Gastrocnemius medialis (tissue), 4 donors: ENCODE measurements at places on chromosomes 12 and 14. TPM values are rescaled to one million over a fixed set of nuclear protein-coding genes. Genes with fewer than 3 reads are reported as not detected.

SIX1 gene
- total RNA-seq, result 47.7 TPM

TAS2R20 gene
- total RNA-seq, result 3.6 TPM

GRCh38 chr12:57069523-57069922, 9.1 kb downstream of the NEMP1 start:
- DNase-seq, result peak; percentile 66

DNA sequence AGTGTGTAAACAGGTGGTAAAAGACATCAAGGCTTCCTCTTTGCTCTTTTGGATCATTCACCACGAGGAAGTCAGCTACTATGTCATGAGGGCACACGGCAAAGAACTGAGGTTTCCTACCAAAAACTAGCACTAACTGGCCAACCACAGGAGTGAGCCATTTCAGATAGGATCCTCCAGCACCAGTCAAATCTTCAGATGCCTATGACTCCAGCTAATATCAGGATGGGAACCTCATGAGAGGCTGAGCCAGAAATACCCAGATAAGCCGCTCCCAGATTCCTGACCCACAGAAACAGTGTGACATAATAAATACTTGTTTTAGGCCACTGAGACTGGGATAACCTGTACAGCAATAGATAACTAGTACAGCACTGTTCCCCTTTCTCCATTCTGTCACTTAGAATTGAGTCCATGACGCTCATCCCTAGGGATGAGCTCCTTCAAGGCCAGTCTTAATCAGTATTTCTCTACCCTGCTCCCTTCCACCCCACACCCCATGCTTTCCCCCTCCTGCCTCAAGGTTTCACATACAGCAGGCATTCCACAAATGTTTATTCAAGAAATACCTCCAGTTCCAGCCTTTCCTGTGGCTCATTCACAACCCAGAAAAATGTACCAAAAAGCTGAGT, 68.4 kb downstream of the PPM1H start:
- DNase-seq, result no peak

DNA sequence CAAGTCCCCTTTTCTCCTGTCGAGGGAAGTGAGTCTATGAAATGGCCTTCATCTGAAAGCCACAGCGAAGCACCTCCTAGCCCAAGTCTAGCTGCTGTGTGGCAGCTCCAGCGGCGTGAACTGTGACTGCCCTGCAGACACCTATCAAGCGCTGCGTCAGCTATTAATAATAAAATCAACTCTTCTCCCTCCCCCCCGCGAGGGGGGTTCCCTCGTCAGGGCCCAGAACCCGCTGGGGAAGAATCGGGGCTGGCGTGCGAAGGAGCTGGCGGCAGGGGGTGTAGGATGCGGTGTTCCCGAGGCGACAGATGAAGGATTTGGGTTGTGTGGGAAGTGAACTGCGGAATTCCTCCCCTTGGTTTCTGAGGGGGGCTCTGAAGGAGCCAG, 662 bp upstream of the ATP2A2 start:
- DNase-seq, result no peak

- no peak for DNase-seq
Observed at GRCh38 chr12:10366875-10367274, 23.0 kb downstream of the KLRK1 start.

DNA sequence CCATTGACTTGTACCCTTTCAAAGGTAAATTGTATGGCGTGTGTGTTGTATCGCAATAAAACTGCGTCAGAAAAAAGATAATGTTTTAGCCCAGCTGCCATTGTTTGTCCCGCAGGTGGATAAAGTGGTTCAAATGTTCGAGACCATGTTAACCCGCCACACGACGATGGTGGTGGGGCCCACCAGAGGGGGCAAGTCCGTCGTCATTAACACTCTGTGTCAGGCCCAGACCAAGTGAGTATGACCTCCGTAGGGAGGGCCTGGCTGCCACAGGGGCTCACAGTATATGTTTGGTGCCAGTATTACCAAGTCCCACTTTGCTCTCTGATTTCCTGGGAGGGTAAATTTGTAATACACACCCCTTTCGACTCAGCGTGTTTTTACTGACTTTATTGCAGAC, 96.9 kb downstream of the DNAH10 start:
- no peak for DNase-seq
